ENCODE measurements at places on chromosomes 6 and 20. TPM values are rescaled to one million over a fixed set of nuclear protein-coding genes. Genes with fewer than 3 reads are reported as not detected.

FAM83B gene
- not detected for total RNA-seq

EYA2 gene
- 2.5 TPM for total RNA-seq

MCCD1 gene
- total RNA-seq: not detected

GSTA3 gene
- not detected for total RNA-seq

VTA1 gene
- total RNA-seq: 39.3 TPM

VWA7 gene
- 0.72 TPM for total RNA-seq

LAMA4 gene
- 1.3 TPM for total RNA-seq

PRSS35 gene
- not detected for total RNA-seq

SLPI gene
- 15.2 TPM for total RNA-seq

GNAS-AS1 gene
- not detected for total RNA-seq

SCUBE3 gene
- 0.05 TPM for total RNA-seq

SSTR4 gene
- total RNA-seq: 0.28 TPM

HLA-F gene
- total RNA-seq: 6.1 TPM

DOK5 gene
- not detected for total RNA-seq

MYL9 gene
- 17.5 TPM for total RNA-seq
